ENCODE measurements at places on chromosomes 11 and 22. TPM values are rescaled to one million over a fixed set of nuclear protein-coding genes. Genes with fewer than 3 reads are reported as not detected.

GRCh38 chr11:117300283-117300663, 9.1 kb downstream of the BACE1-AS start:
- peak; percentile 54 for DNase-seq

- peak; percentile 69 for DNase-seq
These were observed 27.8 kb downstream of the WEE1 start for GRCh38 chr11:9601037-9601875.

DNA sequence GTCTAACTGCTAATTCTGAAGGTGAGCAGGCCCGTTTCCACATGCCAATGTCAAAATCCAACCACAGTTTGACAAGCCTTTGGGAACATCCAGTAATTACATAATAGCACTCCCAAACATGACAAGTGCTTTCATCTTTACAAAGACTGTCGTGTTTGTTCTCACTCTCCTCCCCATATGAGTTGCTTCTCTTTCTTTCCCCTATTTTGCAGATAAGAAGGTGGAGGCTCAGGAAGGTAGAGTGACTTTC, 55.9 kb upstream of the CD44 start:
- no peak for DNase-seq

GRCh38 chr22:25477358-25477757, 87.1 kb upstream of the GRK3 start:
- DNase-seq: no peak

- no peak for DNase-seq
These were observed 2.8 kb downstream of the AAMDC start for GRCh38 chr11:77823775-77824174.

DNA sequence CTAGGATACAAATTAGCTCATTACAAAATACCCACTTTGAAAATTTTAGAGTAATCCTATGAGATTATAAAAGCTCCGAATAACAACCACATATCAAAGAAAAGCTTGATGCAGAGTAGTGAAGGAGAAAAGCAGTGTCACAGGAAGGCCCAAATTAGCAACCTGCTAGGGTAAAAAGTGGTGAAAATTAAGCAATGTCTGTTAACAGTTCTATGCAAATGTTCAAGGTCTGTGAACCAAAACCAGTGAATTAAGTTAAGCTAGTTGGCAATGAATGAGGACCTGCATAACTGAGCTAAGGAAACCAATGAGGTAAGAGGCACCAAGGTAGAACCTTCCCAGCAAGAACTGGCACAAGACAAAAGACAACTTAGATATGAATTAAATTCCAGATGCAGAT, 29.6 kb downstream of the PRDM10 start:
- DNase-seq: no peak

DNA sequence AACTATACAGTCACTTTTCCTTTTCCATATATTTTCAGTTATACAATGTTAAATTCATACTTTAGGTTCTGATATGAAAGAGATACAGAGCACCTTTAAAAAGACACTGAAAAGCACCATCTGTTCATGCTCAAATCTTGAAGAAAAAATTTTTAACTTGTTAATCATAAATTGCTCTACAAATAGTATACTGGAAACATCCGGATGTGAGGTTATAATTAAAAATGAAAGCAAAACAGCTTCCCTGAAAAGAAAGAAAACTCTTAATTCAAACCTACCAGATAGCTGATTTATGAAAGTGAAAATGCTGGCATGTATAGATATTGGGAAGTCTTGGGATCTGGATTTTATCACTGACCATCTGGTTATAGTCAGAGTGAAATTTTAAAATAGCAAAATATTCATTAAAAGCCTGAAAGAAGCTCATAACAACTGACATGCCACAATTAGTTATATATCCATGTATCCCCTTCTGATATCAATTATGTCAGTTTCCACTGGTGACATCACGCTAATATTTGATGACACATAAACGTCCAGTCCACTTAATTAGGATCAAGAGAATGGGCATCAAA, 740.0 kb downstream of the DLG2 start:
- peak; percentile 9 for DNase-seq

DNA sequence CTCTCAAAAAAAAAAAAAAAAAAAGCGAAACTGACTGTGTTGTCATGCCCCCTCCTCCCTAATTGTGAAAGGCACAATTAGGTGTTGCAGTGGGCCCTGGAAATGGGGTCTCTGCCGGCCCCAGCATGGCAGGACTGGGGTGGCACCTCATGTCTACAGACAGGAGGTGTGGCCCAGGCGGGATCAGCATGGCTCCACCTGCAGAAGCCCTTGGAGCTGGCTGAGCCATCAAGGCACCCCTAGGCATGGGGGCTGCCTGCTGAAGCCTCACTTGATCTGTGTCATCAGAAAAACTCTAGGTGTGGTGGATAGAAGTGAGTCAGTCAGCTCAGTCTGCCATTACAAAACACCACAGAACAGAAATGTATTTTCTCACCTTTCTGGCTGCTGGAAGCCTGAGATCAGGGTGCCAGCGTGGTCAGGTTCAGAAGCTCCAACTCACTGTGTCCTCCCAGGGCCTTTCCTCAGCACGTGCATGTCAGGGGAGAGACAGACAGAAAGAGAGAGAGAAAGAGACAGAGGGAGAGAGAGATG, 10.1 kb upstream of the B4GALNT4 start:
- no peak for DNase-seq

- DNase-seq: peak; percentile 23
These were observed 123.3 kb downstream of the APIP start for GRCh38 chr11:34792814-34793258.

DNA sequence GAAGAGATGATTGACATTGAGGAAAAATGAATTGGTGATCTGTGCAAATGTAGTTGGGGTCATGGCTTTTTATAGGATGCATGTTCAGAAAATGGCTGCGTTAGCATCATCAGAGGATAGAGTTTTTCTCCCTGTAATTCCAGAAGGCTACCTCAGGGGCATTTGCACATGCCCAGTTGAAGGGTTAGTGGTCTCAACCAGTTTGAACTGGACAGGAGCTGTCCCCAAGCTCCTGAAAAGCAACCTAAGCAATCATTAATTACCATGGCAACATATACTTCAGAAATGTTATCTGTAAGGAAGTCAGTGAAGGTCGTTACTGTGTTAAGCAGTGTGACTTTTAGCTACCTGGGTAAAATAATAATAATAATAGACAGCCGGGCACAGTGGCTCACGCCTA, 29.3 kb downstream of the TUG1 start:
- DNase-seq: no peak

DNA sequence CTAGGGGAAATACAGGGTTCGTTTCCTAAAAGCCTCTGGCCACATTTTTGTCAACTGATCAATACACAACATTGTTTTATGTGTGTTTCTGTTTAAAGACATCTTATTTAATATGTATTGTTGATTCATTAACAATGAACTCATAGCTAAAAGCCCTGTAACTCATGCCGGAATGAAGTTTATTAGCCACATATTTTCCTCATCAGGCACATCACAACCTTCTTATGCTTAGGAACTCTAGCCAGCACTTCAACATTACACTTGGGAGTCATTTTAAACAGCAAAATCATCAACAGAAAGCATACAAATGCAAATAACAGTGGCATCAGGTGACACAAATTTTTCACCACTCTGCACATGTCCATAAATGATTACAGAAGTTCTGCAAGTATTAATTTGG, 15.1 kb upstream of the BLID start:
- no peak for DNase-seq

- DNase-seq: peak; percentile 29
These were observed 98.1 kb downstream of the GAB2 start for GRCh38 chr11:78319453-78319955.

DNA sequence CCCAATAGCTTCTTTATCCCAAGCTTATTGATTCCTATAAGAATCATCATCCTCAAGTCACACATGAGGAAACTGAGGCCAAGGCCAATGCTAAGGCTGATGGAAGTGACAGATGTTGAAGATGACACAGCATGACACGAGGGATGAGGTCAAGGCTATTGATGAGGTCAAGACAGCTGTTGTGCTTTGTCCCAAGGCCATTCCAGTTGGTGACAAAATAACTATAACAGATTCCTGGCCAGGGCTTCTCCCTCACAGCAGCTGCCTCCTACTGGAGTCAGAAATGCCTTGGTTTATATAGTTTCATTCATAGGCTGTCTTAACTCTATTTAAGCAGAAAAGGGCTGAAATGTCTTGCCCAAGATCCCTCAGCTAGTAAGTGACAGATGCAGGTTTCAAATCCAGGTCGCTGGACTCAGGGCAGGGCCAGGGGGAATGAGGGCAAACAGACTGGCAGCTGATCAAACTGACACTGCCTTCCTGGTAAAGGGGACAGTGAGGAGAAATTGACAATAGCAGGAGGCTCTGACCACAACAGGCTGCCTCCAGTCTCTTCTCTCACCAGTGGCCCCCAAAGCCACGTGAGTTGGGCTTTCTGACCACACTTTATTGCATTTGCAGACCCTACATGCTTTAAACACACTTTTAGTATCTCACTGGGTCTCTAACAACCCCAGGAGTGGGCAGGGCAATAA, 16.5 kb downstream of the MIF start:
- DNase-seq: peak; percentile 45

GRCh38 chr11:9688716-9689511, 25.0 kb downstream of the SWAP70 start:
- DNase-seq: peak; percentile 44

- DNase-seq: no peak
These were observed 98.6 kb downstream of the KIF18A start for GRCh38 chr11:28009388-28009787.

DDX6 gene
- 166 TPM for total RNA-seq

MUC5AC gene
- total RNA-seq: not detected

OR6A2 gene
- 0.10 TPM for total RNA-seq

ALG9 gene
- total RNA-seq: 35.2 TPM

AMOTL1 gene
- 257 TPM for total RNA-seq

HEPHL1 gene
- total RNA-seq: not detected

MRGPRX4 gene
- total RNA-seq: not detected
